ENCODE measurements at places on chromosomes 12 and 14. TPM values are rescaled to one million over a fixed set of nuclear protein-coding genes. Genes with fewer than 3 reads are reported as not detected.

TRPV4 gene
- total RNA-seq = 1.1 TPM

SLCO1C1 gene
- total RNA-seq = 0.32 TPM

KRT80 gene
- total RNA-seq = not detected

ANKRD33 gene
- not detected for total RNA-seq

COL2A1 gene
- not detected for total RNA-seq

RNASE1 gene
- 3.4 TPM for total RNA-seq

FAM90A1 gene
- total RNA-seq = not detected

ADAM20 gene
- not detected for total RNA-seq

EDDM3A gene
- not detected for total RNA-seq

MIP gene
- not detected for total RNA-seq

OR4K15 gene
- total RNA-seq = not detected

LRIG3 gene
- total RNA-seq = 15.1 TPM

ESPL1 gene
- 4.7 TPM for total RNA-seq

Measured in cardiac atrium fibroblast (primary cell).